Nucleus accumbens (tissue), 56 donors: ENCODE measurements at places on chromosomes 5 and 9.

DNA sequence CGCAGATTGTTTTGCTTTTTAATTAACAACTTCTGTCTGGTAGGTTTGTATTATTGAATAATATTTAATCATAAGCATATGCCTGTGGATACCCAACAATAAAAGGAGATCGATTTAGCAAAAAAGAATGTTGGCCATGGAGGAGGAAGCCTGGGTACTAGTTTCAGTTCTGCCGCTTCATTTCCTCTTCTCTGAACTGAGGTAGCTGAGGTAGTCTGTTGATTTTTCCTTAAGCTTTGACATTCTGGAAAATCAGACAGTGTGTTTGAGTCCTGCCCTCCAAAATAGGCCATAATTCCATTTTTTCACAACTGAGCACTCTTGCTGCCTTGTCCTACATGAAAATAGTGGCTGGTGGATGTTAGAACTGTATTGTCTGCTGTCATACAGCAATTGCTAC is 6.0 kb upstream of the GPR21 start:
- no peak for DNase-seq

GRCh38 chr5:95530416-95530815 is 24.4 kb downstream of the SKIC3 start:
- DNase-seq = no peak

DNA sequence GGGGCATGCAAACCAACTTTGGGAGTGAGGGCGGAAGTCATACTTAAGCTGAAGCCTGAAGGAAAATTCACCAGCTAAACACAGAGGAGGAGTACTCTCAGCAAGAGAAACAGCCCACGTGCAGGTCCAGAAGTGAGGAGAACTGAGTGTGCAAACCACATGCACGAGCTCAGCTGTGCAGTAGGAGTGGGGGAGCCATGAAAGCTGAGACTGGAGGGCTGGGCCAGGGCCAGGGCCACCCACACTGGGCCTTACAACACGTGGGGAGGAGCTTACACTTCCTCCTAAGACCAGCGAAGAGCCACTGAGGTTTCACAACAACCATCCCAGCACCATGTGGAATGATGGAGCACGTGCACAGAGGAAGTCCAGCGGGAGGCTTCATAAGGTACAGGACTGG is 9.3 kb upstream of the WWC1 start:
- DNase-seq = peak; percentile 14

DNA sequence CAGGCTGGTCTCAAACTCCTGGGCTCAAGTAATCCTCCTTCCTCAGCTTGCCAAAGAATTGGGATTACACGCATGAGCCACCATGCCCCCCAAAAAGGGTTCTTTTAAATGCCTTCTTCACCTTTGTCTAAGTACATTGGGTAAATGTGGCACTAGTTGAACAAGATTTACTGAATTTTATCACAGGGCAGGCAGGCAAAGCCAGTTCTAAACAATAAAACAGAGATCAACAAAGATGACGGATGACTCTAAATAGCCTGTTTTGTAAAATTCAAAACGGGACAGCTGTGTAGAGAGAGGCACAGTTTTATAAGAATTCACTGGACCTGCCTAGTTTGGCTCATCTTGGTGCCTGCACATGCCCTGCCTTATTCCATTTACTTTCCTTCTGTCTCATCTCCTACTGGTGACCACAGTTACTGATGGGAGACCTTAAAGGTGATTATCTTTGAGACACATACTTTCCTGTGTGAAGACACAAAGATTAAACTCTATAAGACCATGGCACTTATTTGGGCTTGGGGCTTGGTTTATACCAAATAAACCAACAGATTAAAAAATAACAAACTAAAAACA is 149.6 kb upstream of the DMRT1 start:
- DNase-seq = no peak

- no peak for DNase-seq
These were observed 490.9 kb downstream of the GADD45G start for GRCh38 chr9:90095682-90096081.

- no peak for DNase-seq
These were observed 179.6 kb downstream of the LURAP1L start for GRCh38 chr9:12954441-12954840.

DNA sequence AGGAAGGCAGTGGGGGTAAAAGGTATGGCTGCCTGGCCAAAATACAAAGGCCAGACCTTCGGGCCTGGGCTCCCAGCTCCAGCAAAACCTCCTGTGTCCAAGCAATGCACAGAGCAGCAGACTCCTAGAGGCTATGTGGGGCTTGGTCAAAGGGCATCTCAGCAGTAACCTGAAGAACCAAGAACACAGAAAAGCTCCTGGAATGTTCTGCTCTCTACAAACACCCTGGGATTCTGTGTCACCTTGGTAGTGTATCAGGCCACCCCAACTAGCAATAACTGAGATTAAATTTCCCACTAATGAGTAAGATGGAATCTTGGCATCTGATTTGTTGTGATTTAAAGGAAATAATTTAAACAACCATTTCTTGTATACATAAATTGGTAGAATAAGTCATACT is 158.6 kb downstream of the GLIS3 start:
- no peak for DNase-seq

DNA sequence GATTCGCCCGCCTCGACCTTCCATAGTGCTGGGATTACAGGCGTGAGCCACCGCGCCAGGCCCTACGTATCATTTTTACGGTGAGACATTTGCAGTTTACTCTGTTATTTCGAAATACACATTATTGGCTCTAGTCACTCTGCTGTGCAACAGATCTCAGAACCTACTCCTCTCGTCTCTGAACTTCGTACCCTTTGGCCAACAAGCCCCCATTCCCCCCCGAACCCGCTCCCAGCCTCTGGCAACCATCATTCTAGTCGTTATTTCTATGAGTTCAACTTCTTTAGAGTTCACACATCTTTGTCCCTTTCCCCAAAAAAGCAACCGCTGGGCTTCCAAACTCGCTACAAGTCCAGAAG is 735 bp downstream of the PTGR1 start:
- no peak for DNase-seq

DNA sequence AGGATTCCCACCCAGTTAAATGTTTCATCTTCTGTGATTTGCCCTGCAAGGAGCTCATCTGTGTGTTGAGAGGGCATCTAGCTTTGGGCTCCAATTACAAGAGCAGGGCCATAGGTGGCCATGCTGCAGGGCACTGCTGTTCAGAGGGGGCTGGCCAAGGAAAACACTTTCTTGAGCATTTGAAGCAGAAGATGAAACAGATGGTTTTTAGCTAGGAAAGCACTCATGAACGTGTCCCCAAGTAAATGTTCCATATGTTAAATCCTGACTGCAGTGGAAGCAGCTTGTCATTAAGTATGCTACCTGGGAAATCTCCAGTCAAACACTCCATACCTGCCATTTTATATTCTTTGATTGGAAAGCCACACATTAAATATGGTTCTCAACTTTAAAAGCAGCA is 176.6 kb downstream of the FBXL7 start:
- no peak for DNase-seq

DNA sequence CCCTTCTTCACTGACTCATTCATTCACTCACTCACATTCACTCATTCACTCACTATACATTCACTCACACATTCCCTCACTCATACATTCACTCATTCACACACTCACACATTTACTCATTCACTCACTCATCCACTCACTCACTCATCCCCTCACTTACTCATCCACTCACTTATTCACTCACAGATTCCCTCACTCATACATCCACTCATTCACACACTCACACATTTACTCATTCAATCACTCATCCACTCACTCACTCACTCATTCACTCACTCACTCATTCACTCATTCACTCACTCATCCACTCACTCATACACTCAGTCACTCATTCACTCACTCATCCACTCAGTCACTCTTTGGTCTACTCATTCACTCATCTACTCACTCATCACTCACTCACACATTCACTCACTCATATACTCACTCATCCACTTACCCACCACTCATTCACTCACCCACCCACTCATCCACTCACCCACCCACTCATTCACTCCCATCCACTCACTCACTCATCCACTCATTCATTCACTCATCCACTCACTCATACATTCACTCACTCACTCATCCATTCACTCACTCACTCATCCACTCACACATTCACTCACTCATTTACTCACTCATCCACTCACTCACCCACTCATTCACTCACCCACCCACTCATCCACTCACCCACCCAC is 27.2 kb downstream of the WNK2 start:
- no peak for DNase-seq

- DNase-seq = no peak
These were observed 58.3 kb upstream of the ANGPTL2 start for GRCh38 chr9:127180457-127181314.

DNA sequence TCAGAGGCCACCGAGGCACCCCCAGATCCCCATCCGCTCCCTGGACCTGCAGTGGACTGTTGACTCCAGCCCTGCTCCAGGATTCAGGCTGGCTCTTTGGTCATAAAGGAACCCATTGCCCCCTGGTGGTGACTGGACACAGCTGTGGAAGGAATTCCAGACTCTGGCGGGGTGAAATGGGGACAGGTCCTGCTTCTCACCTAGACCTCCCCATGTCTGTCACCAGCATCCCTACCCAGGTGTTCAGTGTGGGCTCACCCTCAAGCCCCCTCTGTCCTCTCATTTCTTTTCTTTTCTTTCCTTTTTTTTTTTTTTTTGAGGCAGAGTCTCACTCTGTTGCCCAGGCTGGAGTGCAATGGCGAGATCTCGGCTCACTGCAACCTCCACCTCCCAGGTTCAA is 25.5 kb upstream of the STXBP1 start:
- peak; percentile 31 for DNase-seq

DNA sequence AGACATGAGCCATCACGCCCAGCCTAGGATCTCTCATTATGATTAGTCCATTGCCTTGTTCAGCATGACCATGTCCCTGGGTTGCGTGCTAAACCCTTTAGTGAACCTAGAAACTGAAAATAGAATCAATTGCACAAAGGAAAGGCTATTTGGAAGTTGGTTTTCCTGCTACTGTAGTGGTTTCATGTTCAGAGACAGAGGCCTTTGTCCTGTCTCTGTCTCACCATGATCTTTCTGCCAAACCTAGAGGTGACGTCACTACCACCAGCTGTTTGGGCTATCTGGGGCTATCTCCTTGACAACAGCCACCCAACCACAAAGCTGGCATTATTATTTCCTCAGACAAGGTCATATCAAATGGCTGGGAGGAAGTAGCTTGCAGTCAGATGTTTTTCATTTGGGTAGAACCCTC is 4.0 kb upstream of the CDK5RAP2 start:
- peak; percentile 82 for DNase-seq

GRCh38 chr5:43620944-43621505 is 18.0 kb downstream of the NNT start:
- no peak for DNase-seq

GRCh38 chr9:110173322-110173642 is 34.7 kb downstream of the C9orf152 start:
- no peak for DNase-seq

GRCh38 chr9:90057361-90057760 is 452.5 kb downstream of the GADD45G start:
- no peak for DNase-seq

DNA sequence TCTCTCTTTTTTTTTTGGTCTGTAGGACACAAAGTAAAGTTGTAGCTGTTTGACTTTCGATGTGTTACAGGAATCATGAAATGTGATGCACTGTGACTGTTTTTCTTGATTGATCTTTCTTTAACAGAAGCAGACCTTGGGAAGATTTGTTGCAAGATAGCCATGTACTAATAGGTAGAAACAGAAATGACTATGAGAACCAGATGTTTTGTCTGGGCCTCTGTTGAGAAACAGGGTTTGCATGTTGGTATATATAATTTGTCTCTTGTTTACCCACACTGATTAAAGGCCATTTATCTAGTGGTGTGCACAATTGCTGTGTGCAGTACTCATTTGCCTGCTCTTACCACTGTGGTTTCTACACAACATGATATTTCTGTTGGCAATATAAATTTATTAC is 125.1 kb downstream of the HACD4 start:
- DNase-seq = no peak
